ENCODE measurements at places on chromosomes 12 and 14. TPM values are rescaled to one million over a fixed set of nuclear protein-coding genes. Genes with fewer than 3 reads are reported as not detected.
A peak's percentile ranks its signal among the peaks of the same experiment; 100 is the strongest.

DNA sequence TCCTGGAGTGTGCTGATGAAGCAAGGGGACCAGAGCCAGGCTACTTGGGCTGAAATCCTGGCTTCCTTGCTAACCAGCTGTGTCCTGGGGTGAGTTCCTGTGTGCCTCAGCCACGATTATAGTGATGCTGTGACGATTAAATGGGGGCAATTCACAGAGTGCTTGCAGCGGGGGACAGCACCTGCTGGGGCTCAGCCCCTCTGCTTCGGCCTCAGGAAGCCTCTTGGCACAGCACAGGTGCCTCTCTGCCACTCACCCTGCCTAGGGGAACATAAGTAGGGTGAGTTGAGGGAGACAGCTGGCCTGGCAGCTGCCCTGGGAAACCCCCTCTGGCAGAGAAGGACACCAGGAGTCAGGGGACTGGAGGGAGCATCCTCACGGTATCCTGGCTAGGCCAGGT, 9.4 kb downstream of the KRT80 start:
- no peak for DNase-seq

DNA sequence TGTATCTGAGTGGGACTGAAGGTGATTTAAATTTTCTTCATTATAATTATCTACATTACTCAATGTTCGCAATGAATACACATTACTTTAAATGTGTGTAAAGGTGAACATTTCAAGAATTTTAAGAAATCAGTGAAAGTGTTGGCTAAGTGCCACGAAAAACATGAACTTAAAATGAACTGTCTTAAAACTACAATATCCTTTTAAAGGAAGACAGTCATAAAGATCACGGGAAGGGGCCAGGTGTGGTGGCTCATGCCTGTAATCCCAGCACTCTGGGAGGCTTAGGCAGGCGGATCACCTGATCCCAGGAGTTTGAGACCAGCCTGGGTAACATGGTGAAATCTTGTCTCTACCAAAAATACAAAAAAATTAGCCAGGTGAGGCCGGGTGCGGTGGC, 11.2 kb downstream of the MOK start:
- DNase-seq, result no peak

GRCh38 chr12:42338280-42338679, 12.3 kb downstream of the PPHLN1 start:
- no peak for DNase-seq

DNA sequence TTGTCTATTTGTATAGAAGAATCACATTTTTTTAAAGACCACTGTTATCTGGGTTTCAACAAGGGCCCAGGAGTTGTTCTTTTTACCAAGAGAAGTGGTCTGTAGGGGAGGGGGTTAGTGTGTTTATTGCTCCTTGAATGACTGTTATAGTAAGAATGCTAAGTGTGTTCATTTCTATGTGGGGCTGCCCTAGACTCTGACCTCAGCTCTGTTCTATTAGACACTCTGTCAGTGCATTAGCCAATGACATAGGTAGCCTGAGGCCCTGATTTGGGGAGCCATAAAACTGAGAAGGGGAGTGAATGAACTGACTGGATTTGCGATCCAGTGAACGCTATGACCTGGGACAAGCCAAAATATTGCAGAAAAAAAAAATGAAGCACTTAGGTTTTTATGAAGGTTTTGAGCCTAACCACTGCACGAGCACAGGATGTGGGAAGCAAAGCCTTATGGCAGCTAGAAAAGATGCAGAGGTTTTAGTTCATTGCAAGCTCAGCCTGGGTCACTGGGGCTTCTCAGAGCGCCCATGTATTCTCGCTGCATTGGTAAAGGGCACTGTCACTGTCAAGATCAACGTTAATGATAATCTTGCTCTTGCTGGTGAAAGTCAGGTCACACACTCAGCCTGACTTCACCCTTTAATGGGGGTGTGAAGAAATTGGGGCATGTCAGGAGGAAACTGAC, 63.8 kb downstream of the PRKCH start:
- peak; percentile 82 for DNase-seq

- DNase-seq, result no peak
These were observed 23.5 kb downstream of the APPL2 start for GRCh38 chr12:105212438-105212837.

DNA sequence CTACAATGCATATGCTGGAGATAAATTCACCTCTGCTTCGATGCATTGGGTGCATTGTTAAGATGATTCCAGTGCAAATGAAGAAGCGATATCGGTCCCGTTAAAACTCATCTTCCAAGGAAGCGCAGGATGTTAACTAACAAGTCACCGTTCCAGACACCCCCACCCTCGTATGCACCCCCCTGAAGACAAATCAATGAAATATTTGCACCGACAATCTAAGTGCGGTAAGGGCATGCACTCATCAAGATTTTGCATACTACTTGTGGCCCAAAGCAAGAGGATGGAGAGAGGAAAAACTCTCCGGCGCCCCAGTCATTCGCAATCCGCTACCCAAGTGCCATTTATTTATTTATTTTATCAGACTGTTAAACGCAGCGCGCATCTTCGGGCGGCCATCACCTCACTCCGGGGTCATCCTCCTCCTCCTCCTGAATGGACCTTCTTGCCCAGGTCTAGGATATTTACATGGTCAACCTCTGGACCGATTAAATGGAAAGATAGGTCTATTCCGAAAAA, 1.2 kb downstream of the NOVA1 start:
- DNase-seq, result no peak

- no peak for DNase-seq
These were observed 2.1 kb downstream of the PLD4 start for GRCh38 chr14:104926619-104927431.

DNA sequence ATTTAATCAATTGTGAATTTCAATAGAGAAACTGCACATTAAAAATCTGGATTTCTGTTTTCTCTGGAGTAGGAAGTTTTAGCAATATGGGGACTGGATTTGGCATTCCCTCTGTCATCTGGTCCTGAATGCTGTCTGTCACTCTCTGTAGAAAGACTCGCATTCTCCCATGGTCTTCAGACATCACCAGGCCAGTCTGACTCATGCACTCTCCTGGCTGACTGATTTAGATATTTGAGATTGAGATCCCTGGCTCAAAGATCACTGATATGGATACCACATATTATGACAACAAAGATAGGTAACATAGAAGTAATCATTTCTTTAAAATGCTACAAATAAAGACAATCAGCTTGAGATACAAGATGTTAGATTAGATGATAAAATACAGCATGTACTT, 524.5 kb downstream of the GALC start:
- no peak for DNase-seq

DNA sequence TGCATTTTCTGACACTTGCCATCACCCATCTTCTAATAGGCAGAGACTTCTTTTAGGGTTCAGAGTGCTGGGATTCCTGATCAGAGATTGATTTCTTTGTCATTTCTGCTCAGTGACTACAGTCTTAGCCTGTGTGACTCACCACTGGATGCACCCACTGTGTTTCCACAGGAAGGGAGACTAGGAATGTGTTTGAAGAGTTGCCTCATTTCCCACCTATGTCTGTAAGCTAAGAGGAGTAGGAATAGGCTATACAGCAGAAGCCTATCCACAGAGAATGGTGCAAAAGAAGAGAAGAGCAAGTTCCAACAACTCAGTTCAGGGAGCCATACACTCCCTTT, 60.2 kb upstream of the ACTN1 start:
- no peak for DNase-seq

- DNase-seq, result no peak
These were observed 17.2 kb upstream of the ARF6 start for GRCh38 chr14:49875640-49876198.

GRCh38 chr14:88026890-88027289, 22.0 kb downstream of the GPR65 start:
- DNase-seq, result no peak

DNA sequence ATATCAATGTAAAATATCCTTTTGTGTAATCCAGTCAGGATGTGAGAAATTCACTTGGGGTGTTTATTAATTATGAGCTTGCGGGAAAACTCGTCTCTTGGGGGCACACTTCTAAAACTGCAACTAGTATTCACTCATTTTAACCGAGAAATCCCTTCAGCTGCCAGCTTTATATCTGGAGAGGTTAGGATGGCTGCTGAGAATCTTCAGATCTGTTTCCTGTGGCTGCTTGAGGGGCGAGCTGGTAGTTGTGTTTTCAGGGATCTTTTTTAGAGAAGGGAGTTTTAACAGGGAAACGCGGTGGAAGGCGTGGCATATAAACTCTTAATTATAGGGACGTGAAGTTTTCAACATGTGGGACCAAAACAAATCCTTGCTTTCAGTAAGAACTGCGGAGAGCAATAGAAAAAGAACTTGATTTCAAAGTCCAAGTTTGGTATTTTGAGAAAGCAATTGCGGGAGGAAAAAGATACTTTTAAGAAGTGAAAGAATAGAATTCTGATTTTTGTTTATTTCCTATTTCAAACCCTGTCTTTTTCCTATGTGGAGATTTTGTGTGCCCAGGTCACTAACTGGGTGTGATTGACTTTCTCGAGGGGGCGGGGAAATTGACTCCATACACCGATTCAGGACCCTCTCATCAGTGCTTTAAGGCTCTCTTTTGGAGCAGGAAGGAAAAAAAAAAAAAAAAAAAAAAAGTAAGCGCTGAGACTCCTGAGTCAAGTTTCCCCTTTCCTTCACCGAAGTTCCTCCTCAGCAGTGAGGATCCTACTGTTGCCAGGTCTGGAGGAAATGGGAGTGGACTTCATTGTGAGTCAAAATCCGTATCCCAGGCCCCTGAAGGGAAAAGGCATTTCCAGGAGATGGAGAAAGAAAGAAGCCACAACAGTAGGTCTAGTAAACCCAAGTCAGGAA, 1.1 kb downstream of the PPFIBP1 start:
- no peak for DNase-seq

- DNase-seq, result no peak
These were observed 152.2 kb upstream of the BMP4 start for GRCh38 chr14:54108481-54109471.

DNA sequence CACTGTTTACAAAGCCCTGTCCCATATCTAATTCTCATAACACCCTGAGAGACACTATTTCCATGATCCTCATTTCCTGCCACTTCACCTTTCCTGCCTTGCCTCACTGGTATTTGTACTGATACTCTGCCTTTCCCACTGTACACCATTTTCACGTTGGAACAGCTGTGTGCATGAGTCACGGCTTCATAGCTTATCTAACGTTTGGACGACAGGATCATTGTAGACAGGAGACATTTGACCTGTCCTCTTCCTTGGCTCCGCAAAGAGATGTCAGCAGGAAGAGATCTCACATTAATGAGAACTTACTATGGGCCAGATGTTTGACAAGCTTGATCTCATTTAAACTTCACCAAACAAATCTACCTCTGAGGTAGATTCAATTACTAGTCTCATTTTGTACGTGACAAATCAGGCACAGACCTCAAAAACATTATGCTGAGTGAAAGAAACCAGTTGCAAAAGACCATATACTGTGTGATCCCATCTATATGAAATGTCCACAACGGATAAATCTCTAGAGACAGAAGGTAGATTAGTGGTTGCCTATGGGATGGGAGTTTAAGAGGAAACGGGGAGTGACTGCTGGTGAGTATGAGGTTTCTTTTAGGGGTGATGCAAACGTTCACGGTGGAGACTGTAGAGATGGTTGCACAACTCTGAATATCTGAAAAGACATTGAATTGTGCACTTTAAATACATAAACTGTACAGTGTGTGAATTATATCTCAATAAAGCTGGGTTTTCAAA, 71.2 kb downstream of the KCNK13 start:
- DNase-seq, result no peak

DNA sequence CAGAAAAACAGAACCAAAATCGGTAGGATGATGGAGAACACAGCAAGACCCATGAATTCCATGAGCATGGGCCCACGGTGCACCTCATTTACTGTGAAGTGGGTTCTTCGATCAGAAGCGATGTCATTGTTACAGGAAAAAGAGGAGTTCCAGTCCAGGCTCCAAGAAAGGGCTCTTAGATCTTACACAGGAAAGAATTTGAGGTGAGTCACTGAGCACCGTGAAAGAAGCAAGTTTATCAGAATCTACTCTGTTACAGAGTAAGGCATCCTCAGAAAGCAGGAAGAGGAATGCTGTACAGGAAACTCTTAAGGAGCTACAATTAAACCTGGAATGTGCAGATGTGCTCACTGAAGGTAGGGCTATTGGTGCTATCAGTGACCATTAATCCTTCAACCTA, 11.6 kb upstream of the CHFR start:
- no peak for DNase-seq

- DNase-seq, result no peak
These were observed 108.8 kb upstream of the PCED1B start for GRCh38 chr12:46970636-46971035.

- DNase-seq, result no peak
These were observed 9.1 kb downstream of the BORCS5 start for GRCh38 chr12:12365931-12366431.

DNA sequence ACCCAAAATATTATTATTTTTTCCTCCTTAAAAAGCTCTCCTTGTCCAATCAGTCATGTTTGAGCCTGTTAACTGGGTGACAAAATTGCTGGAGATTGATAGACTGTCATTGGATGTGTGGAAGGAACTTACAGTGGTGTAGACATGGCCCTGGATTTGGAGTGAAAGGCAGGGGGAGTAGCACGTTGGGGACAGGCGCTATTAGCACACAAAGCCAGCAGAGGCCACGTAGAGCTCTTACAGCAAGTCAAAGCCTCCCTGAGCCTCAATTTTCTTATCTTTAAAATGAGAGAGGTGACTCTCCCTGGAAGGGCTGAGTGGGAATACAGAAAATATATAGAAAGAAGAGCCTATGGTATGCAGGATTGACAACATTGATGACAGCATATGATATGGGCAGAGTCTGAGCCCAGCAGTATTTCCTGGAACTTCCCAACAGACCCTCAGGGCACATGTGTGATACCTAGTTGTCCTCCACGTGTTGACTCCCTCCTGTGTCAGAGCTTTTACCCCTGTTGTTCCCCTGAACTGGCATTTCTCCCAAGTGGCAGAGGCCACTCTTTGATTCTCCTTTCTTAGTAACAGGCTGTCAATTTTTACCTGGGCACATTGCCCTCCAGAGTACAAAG, 504.9 kb downstream of the VRK1 start:
- DNase-seq, result no peak

DNA sequence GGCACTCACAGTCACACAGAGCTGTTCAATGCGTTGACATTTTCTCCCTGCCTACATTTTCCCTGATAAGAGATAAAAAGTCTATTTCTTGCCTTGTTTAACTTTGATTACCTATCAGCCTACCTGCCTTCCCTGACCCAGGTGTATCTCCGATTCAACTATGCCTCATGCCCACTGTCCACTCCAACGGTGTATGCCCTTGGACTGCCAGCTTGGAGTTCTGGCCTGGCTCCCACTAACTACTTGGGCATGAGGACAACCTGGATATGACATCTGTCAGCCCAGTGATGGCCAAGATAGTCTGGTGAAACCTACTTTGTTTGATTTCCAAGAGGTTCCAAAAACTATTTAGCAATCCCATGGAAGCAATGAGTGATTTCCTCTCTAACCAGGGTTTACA, 93.0 kb upstream of the PELI2 start:
- no peak for DNase-seq

Gene CCDC197
- not detected for polyA plus RNA-seq

Gene FIGNL2
- polyA plus RNA-seq, result 0.12 TPM

Gene OR4E2
- not detected for polyA plus RNA-seq

Gene HSPB8
- not detected for polyA plus RNA-seq

Gene CLEC9A
- polyA plus RNA-seq, result not detected

Gene CISTR
- not detected for polyA plus RNA-seq

Gene SLC5A8
- not detected for polyA plus RNA-seq

Gene SOAT2
- 0.76 TPM for polyA plus RNA-seq

Gene GARIN6
- polyA plus RNA-seq, result not detected

Gene BCL2L14
- polyA plus RNA-seq, result not detected

Gene C1QL4
- not detected for polyA plus RNA-seq

Gene CEP128
- polyA plus RNA-seq, result 5.4 TPM

Gene MIP
- polyA plus RNA-seq, result 0.07 TPM

Gene TMED10
- polyA plus RNA-seq, result 321 TPM

Gene MGAT2
- polyA plus RNA-seq, result 49.1 TPM

Gene PLA2G1B
- polyA plus RNA-seq, result not detected

Gene GNB3
- not detected for polyA plus RNA-seq

Gene KRT77
- polyA plus RNA-seq, result not detected
